Activated CD8-positive, alpha-beta T cell treated with anti-CD3 and anti-CD28 coated beads, Interleukin-2, amount 10 ng/mL, durations not matched to agents 7 days and 5 days (primary cell): ENCODE measurements at places on chromosomes 11 and 22. TPM values are rescaled to one million over a fixed set of nuclear protein-coding genes. Genes with fewer than 3 reads are reported as not detected.

MCAM gene
- 2.9 TPM for total RNA-seq

DNA sequence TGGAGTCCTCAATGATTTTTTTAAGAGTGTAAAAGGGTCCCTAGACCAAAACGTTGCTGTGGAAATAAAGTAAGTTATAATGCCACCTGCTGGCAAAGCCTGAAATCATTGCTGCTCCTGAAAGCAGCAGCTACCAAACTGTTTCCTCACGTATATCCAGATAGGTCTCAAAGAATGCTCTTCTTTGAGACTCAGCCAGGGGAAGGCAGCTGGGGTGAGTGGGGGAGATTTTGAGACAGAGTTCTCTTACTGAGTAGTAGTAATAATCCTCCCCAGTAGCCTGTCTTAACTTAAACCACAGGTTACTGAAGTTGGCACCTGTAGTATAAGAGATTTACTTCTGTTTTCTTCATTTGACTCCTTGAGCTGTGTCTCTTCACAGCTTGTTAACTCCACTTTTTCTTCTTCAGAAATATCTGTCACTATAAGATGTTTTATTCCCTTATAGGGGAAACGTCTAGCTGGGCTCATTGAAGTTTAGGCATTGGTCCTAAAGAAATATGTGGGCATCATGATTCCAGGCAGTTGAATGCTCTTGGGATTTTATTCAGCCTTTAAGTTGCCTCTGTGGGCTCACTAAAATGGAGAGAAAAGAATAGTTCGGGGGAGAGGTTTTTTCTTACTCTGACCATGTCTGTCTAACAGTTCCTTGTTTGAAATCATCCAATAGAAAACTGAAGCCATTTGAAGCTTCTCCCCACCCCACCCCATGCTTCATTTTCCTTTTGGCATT lies 77.9 kb downstream of the BTBD10 start:
- peak; percentile 53 for DNase-seq

- DNase-seq, result no peak
Measured at GRCh38 chr11:13206086-13206640, 71.4 kb upstream of the BMAL1 start.

DNA sequence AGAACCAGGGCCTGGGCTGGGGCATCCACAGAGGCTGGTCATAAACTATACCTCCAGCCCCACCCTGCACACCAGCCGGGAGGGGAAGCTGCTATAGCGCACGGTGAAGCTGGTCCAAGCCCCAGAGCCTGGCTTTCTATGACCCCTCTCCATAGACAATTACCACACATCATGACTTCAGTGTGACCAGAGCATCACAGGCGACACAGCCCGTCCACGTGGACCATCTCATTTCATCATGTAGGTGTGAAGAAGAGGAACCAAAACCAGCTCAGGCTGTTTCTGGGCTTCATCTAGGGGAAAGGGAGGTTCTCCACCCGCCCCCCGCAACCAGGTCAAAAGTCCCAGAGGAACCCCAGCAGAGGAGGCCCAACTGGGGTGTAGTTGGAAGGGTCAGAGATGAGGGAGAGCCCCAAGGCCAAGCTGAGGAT lies 3.0 kb downstream of the CXCR5 start:
- DNase-seq, result no peak

- no peak for DNase-seq
Measured at GRCh38 chr11:118206391-118207031, 18.3 kb downstream of the JAML start.

CRYBB3 gene
- total RNA-seq, result not detected

PLEKHA7 gene
- total RNA-seq, result 0.50 TPM

- no peak for DNase-seq
Measured at GRCh38 chr11:69775163-69775755, at the start of gene FGF4. Gene FGF4, minus strand, starts transcription at chr11:69775341. Its CDS starts 257 bp downstream, at chr11:69775084.

GRCh38 chr22:49497266-49497665 lies 330.4 kb downstream of the BRD1 start:
- DNase-seq, result no peak

DNA sequence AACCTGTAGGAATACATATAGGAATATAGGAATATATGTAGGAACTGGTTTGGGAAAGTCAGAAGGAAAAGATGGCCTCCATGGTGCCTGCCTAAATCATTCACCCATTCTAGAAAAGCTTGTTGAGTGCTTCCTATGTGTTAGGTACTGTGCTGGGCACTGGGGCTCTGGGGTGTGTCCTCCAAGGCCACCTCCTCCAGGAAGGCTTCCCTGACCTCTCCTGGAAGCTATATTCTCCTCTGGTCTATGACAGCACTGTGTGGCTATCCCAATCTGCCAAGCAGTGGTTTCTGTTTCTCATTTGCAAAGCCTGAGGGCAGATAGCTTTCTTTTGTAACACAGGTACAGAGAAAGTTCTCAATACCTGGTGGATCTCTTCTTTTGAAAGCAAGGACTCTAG lies 30.2 kb downstream of the IRAG1 start:
- no peak for DNase-seq

GRCh38 chr11:128715691-128716561 lies 22.1 kb downstream of the FLI1 start:
- DNase-seq, result no peak

DNA sequence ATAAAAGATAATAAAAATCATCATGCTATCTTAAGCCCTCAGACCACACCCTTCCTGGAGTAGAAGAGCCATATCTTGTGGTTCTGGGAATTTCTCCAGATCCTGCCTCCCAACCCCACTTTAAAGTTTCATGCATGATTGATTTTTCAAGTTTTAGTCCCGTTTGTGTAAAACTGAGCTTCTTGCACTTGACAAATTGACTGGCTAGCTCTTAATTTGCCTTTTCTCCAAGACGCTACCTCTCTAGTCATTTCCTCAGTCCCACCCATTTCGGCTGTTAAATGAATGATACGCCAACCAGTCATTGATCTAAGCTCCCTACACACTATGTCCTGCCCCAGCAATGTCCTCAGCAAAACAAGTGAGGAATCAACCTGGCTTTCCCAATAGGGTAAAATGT lies 71.8 kb upstream of the TEAD1 start:
- no peak for DNase-seq

DNA sequence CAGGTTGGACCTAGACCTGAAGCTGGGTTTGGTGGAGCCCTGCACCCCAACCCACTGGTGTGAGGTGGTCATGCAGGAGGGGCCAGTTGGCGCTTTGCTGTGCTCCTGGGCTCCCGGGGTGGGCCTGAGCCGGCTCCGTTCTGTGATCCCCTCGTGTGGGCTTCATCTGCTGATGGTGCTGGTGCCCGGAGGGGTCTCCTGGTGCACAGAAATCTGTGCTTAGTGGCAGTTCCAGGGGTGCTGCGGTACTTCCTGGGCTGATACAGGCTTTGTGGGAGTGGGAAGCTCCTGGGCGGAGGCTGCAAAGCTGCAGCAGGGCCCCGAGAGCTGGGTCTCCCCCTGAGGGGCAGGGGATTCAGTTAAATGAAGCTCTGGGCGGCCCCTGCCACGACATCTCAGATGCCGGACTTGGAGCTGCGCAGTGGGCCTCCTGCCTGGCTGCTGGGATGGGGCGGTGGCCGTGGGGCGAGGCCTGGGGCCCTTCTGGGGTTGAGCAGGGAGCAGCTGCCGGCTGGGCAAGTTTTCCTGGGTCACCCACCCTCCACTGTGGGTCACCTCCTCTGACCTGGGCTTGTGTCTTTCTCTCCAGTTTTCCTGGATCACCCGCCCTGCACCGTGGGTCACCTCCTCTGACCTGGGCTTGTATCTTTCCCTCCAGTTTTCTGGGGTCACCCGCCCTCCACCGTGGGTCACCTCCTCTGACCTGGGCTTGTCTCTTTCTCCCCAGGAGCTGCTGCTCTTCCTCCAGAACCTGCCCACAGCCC lies 410.5 kb downstream of the TBC1D22A start:
- DNase-seq, result no peak

- DNase-seq, result no peak
Measured at GRCh38 chr22:17083255-17083654, 1.5 kb upstream of the IL17RA start.

DNA sequence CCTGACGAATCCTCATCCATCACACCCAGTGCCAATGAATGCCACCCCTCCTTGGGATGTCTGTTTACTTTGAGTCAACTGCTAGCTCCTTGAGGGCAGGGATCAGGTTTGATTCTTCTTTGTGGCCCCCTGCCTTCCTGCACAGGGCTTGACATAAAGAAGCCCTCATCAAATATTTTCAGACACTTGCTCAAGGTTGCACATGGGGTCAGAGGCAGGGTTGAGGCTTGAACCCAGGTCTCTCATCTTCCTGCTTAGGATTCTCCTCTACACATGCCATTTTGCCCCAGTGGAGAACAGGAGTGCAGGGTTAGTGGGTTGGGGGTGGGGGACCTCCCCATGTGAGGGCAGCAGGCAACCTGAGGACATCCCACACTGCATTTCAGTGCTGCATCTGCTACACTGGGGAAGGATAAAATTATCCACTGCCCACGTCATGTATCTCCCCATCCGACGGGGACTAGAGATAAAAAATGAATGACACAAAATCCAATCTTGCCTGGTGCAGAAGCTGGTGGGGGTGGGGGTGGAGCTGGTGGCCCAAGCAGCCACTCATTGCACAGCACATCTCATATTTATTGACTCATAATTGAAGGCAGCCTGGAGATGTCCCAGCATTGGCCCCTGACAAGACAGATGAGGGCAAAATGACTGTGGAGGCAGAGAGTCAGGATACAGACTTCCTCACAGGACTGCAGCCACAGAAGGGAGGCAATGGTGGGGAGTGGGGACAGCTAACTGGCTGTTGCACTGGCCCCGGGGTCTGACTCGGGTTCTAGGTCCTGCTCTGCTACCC lies 41.3 kb downstream of the NEU3 start:
- no peak for DNase-seq

DEUP1 gene
- not detected for total RNA-seq

DERL3 gene
- total RNA-seq, result 8.1 TPM

GRCh38 chr22:20089977-20090729 lies 10.1 kb downstream of the DGCR8 start:
- no peak for DNase-seq

DNA sequence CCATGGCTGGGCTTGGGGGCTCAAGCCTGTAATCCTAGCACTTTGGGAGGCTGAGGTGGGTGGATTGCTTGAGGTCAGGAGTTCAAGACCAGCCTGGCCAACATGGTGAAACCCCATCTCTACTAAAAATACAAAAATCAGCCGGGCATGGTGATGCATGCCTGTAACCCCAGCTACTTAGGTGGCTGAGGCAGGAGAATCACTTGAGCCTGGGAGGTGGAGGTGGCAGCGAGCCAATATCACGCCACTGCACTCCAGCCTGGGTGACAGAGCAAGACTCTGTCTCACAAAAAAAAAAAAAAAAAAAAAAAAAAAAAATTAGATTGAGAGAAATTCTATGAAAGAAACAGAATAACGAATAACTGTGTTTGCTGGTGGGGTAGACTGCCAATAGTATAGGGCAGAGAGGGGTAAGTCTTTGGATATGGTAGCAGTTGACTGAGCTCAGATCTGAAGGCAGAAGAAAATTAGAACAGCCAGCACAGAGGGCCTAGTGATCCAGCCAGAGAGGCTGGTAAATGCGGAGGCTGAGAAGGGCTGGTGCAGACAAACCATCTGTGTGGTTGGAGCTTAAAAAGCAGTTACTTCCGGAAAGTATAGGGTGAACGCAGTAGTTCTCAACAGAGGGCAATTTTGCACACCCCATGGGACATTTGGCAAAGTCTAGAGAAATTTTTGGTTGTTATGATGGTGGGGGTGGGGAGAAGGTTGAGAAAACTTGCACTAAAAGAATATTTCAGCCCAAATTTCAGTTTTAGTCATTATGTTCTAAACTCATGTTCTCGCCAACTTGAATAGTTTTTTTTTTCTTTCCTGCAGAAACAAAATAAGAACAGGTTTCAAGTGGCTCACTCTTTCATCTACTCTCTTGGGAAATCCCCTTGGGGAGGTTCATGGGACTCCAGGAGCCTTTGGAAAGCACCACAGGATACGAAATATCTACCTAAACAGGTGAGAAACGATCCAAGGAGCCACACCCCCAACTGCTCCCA lies 1.6 kb upstream of the HORMAD2 start:
- DNase-seq, result peak; percentile 32

DNA sequence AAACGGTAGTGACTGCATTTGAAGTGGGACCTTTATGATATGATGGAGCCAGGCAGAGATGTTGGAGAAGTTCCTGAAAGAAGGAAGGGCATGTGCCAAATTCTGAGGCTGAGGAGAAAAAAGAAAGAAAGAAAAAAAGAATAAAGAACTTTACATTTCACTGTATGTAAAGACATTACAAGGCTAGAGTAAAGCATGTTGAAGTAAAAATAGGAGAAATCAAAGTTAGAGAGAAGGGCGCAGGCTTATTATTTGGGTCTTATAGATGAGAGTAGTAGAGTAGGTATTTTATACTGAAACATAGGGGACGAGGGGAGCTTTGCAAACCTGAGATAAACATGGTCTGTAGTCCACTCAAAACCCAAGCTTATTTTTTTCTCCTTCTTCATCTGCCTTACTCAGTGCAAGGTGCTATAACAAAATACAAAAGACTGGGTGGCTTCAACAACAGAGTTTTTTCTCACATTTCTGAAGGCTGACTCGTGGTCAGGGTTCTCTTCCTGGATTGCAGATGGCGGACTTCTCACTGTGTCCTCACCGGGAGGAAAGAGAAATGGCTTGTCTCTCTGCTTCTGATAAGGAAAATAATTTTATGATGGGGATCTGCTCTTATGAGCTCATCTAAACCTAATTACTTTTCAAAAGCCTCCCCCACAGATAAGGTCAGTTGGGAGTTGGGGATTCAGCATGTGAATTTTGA lies 2.7 kb downstream of the HBG1 start:
- no peak for DNase-seq

GRCh38 chr11:128919216-128919615 lies 23.5 kb downstream of the TP53AIP1 start:
- no peak for DNase-seq

DNA sequence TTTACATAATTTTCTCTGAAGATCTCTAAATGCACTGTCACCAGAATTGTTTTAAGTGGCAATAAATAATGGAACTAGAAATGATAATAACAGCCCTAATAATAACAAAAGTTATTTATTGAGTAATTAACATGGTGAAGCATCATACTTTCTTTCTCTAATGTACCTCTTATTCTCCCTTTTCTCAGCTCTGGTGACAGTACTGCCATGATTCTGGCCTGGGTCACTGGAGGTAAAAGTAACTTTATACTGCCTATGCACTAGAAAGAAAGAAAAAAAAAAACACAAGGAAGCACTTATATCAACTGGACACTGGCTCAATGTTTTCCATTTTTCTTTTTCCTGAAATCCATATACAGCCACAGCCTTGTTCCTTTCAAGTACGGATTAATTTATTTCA lies 43.7 kb downstream of the CADM1 start:
- no peak for DNase-seq

CNTF gene
- total RNA-seq, result 4.2 TPM

DNA sequence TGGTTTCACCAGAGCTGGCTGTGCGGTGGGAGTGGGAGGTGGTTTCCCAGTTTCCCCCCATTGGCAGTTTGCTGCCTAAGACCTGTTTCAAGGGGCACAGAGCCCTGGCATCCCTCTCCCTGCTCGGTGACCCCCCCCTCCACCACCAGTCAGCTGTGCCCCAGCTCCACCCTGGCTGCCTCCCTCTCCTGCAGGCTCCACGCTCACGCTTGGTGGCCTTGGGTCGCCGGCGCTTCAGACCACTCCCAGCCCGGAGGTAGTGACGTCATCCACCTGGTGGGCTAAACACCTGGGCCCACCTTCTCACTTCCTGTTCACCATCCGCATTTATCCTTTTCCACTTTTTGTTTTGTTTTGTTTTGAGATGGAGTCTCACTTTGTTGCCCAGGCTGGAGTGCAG lies 7.8 kb downstream of the GAL start:
- DNase-seq, result no peak

GRCh38 chr11:82865841-82866240 lies 34.4 kb downstream of the PRCP start:
- DNase-seq, result no peak
